ENCODE measurements at places on chromosomes 7 and 10.

GRCh38 chr7:94087664-94088352 lies 83.7 kb upstream of the BET1 start:
- peak; percentile 24 for DNase-seq

DNA sequence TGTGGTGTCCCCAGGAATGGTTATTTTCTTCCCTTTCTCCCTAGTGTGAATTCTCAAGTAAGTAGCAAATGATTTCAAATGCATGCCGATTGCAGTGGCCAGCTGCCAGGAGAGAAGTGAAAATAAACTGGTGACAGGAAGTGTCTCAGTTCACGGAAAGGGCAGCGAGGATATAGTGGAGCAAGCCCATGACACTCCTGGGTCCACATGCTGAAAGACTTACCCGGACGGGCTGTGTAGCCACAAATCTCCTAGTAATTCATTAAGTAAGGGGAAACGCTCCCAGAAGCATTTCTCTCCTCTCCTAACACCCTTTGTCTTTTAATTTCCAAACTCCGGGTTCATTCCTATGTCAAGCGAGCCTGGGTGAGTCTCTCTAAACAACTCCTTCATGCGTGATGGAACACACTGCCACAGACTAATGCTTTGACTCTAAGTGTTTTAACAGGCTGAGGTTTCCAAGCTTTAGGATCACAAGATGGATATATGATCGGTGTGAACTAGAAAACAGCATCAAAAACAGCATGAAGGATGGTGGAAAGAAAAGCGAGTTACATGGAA lies 125.6 kb downstream of the CYP26A1 start:
- peak; percentile 53 for DNase-seq

GRCh38 chr10:71745664-71746250 lies 26.2 kb upstream of the C10orf105 start:
- no peak for DNase-seq

DNA sequence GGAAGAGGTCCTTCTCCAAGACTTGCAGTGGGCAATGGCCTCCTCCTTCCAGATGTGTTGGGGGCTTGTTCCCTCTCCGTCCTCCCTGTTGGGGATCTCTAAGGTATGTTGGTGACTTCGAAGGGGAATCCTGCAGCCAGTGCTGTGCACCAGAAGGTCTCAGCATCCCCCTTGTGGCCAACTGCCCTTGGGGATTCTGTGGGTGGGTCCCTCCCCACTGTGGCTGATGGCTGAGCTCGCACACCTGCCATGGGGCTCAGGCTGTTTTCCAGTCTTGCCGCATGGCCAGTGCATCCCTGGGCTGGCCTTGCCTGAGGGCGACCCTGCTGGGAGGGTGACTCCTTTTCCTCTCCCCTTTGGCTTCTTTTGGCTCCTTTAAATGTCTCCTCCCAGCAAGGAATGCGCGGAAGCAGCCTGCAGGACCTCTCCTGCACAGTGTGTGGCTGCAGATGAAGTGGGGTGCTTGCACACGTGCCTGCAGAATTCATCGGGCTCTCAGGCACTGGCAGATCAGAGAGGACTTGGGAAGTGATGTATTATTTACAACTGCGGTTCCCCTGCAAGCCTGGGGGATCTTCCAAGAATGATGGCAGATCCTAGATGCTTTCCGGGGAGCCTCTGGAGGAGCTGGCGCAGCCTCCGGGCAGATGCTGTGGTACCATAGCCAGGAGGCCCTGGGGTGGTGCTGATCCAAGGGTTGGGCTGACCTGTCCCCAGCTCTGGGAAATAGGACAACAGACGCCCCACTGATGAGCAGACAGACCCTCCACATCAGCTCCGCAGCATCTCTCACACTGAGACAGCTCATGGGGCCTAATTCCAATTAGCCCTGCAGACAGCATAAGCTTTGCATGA lies 410.0 kb downstream of the TCERG1L start:
- DNase-seq: no peak

DNA sequence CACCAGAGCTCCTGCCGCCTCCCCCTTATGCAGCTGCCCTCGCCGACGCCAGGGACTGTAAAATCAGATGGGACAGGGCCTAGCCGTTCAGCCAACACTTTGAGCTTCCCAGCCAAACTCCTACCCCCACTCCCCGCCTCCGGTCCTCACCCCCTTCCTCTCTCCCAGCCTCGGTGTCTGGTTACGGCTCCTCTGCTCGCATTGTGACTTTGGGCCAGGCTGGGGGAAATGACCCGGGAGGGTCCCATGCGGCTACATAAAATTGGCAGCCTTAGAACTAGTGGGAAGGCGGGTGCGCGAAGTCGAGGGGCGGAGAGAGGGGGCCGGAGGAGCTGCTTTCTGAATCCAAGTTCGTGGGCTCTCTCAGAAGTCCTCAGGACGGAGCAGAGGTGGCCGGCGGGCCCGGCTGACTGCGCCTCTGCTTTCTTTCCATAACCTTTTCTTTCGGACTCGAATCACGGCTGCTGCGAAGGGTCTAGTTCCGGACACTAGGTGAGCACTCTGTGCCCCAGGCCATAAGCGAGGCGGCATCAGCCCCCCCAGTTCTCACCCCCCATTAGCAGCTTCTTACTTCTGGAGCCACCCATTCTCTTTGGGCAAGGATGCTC lies at the start of gene KAZALD1:
TSS of gene KAZALD1 (plus strand) at position 366 of the 608 bp plus-strand sequence. CDS start 604 bp downstream, outside the sequence.
- DNase-seq: no peak

DNA sequence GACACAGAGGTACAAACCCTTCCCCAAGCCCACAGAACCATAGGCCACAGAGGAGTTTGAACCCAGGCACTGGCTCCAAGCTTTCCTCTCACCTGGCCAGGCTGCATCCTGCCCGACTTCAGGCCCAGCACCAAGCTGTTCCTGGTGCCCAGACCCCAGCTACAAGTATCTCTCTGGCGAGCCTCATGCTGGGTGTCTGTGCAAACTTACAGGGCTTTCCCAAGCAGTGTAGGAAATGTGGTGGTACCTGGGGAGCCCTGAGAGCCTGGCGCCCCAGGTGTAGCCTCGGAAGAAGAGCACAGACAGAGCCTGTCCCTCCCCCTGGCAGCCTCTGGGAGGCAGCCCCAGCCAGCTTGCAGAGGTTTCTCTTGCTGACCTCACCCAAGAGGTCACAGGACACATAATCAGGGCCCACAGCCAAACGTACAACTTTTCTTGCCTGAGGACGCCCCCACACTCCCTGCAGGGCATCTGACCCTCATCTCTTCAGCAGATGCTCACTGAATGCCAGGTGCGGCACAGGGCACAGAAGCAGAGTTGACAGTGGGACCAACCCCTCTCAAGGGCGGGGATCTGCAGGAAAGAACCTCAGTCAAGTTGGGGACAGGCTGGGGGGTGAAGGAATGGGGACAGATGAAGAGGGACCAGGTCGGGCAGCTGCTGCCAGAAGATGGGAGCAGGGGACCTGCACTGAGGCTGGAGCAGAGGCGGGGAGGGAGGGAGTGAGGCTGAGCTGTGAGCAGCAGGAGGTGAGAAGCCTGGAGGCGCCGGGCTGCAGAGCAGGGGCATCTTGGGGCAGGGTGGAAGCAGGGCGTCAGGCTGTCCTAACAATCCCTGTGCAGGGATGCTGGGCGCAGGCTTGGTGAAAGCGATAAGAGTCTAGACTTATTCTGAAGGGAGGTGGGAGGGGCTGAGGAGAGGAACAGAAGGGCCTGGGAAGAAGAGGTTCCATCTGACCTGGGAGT lies 16.3 kb upstream of the MYL7 start:
- no peak for DNase-seq

- no peak for DNase-seq
These were observed 8.6 kb upstream of the ZMIZ2 start for GRCh38 chr7:44740055-44740454.

GRCh38 chr10:114283091-114283490 lies 44.0 kb downstream of the VWA2 start:
- no peak for DNase-seq

GRCh38 chr10:452512-453426 lies 236.7 kb downstream of the DIP2C start:
- DNase-seq: peak; percentile 65

GRCh38 chr7:6729492-6730342 lies 23.0 kb upstream of the ZNF12 start:
- DNase-seq: peak; percentile 96

DNA sequence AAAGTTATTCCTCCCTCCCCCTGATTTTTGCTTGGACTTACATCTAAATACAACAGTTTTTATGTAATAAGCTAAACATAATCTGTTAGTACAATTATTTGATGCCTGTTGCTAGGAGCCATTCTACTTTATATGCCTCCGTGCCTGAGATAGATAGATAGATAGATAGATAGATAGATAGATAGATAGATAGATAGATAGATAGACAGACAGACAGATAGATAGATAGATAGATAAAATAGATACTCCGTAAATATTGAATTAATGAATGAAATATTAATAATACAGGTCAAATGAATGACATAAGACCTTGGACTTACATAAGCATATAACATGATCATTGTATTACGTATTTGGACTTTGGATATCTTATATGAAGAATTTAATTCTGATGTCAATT lies 23.0 kb downstream of the NET1 start:
- no peak for DNase-seq

DNA sequence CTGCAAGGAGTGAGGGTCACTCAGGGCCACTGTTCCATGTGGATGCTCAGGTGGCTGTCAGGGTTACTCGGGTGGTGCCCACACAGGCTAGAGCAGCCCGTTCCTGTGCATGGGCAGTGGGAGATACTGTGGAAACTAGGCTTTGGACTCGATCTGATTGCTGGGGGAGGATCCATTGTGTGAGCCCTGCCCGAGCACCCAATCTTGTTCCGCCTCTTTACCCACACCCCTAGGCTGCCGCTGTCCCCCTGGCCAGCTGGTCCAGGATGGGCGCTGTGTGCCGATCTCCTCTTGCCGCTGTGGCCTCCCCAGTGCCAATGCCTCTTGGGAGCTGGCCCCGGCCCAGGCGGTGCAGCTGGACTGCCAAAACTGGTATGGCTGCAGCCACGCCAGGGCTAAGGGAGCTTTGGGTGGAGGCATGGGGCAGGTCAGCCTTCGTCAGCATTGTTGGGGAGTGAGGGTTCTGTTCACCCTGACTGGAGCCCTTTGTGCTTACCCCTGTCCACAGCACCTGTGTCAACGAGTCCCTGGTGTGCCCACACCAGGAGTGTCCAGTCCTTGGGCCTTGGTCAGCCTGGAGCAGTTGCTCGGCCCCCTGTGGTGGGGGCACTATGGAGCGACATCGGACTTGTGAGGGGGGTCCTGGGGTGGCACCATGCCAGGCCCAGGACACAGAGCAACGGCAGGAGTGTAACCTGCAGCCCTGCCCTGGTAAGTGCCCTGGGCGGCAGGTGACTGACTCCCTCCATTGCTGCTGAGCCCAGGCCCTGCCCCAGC lies 12.4 kb upstream of the ZNF862 start:
- DNase-seq: no peak

DNA sequence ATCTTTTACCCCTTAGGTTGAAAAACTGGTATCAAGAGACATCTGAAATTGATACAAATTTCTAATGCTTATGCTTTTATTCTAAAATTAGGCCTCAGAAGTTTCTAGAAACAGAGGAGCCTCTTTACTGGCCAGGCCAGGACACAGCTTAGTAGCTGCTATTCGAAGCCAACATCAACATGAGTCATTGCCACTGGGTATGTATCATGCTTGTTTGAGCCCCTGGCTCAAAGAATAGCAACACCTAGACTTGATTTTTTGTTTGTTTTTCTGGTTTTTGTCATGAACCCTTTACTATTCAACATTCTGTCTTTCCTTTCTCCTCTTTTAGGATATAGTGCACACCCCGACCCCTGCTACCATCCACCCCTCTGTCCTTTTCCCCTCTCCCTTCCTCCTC lies 90.9 kb upstream of the STK17A start:
- no peak for DNase-seq

GRCh38 chr10:91724933-91725332 lies 73.3 kb upstream of the TNKS2 start:
- no peak for DNase-seq

DNA sequence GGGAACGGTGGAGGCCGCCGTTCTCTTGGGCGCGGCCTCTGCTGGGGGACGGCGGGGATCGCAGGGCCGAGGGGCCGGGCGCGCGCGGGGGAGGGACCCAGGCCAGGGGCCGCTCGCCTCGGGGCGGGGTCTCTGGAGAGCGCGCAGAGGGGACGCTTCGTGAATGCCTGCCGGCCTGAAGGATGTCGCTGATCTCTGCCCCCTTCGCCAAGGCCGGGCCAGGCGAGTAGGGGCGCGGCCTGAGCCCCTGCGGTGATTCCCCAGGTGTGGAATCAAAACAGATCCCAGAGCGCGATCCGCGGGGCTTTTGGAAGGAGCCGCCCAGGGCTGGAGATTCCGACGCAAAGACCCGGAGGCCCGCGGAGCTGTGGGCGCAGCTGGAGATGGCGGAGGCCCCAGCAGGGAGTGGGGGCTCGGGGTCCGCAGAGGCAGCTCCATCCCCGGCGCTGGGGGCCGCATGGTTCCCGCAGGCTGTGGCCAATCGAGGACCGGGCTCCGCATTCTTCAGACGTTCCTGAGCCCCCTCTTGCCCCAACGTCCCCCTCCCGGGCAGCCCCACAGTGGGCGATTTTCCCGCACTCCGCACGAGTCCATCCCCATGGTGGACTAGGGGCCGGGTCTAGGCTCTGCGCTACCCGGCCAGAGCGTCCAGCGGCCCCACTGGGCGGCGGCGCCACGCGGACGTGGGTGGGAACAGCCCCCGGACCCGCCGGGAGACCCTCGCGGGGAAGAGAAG lies 166.0 kb downstream of the ACTR3B start:
- DNase-seq: no peak

- DNase-seq: no peak
These were observed 95.5 kb downstream of the SGMS1 start for GRCh38 chr10:50528206-50528605.

GRCh38 chr10:100738055-100738827 lies 7.1 kb upstream of the PAX2 start:
- DNase-seq: no peak

DNA sequence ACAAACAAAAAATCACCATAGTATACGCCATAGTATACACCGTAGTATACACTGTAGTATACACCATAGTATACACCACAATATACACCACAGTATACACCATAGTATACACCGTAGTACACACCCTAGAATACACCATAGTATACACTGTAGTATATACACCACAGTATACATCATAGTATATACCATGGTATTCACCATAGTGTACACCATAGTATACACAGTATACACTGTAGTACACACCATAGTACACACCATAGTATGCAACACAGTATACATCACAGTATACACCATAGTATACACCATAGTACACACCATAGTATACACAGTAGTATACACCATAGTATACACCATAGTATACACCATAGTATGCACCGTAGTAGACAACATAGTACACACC lies 157.6 kb upstream of the ADARB2 start:
- no peak for DNase-seq

DNA sequence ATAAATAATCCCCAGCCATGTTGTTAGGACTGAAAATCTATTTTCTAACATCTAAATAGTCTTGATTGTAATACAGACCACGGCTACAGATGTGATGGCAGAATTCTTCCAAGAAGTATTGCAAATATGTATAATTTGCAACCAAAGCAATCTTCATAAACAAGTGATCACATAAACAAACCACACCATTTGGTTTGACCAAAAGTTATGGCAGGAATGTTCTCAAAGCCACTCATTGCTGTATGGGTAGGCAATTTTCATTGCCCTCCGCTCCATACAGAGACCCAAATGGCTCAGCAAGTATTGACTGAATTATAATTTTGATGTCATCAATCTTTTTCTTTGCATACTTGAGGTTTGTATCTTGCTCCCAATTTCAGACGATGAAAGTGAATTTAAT lies 19.0 kb upstream of the RHOBTB1 start:
- DNase-seq: no peak

GRCh38 chr10:6802759-6803426 lies 222.8 kb upstream of the PRKCQ start:
- no peak for DNase-seq
